ENCODE measurements at places on chromosomes 16 and 17.

DNA sequence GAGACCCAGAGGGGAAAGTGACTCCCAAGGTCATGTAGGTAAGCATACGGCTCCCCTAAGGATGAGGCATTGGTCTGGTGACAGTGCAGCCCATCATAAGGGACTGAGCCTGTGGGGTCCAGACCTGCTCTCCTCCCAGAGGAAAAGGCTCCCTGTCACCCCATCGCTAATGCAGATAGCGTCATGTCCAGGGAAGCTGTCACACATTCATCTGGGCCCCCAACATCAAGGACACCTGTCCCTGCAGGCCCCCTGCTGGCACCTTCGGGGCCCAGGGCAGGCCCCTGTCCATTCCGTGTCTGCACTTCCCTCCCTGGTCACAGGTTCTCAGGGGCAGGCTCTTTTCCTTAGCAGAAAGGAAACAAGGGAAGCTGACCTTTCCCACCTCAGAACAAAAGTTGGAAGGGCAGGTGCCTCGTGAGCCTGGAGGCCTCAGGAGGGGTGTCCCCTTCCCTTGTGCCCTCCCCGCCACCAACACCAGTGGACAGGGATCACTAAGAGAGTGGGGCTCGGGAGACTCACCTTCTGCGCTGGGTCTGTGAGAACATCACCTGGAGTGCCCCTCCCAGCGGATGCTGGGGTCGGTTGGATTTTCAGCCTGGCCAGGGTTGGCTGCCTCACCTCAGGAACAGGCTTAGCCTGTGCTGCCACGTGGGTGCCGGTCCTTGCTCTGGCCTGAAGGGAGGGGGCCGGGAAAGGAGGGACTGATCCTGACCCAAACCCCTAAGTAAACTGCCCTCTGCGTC lies 17.3 kb upstream of the LASP1NB start:
- DNase-seq, result no peak

GRCh38 chr17:30565073-30565935 lies 88.1 kb downstream of the GOSR1 start:
- no peak for DNase-seq

DNA sequence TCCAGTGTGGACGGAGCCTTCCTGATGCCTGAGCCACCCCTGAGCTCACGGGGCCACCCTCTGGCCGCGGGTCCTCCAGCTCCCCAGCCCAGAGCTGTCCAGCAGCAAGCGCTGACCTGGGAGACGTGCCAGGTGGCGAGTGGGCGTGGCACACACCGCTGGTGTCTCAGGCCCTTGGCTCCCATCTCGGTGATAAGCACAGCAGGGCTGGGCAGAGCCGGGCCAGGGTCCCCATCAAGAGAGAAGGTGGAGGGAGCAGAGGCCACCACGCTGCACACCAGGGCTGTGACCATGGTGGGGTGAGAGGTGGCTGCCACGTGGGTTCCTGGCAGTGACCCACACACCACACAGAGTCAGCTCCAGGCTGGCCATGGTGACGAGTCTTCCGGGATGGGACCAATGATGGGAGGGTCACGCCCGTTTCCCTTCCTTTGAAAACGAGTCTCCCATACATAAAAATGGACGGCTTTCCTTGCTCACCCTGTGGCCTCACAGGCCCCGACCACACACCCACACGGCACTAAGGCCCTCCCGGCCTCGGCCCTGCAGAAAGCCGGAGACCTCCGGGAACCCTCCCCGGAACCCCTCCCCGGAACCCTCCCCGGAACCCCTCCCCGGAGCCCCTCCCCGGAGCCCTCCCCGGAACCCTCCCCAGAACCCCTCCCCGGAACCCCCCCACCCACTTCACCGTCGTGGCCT lies 16.8 kb downstream of the UTS2R start:
- DNase-seq, result no peak

DNA sequence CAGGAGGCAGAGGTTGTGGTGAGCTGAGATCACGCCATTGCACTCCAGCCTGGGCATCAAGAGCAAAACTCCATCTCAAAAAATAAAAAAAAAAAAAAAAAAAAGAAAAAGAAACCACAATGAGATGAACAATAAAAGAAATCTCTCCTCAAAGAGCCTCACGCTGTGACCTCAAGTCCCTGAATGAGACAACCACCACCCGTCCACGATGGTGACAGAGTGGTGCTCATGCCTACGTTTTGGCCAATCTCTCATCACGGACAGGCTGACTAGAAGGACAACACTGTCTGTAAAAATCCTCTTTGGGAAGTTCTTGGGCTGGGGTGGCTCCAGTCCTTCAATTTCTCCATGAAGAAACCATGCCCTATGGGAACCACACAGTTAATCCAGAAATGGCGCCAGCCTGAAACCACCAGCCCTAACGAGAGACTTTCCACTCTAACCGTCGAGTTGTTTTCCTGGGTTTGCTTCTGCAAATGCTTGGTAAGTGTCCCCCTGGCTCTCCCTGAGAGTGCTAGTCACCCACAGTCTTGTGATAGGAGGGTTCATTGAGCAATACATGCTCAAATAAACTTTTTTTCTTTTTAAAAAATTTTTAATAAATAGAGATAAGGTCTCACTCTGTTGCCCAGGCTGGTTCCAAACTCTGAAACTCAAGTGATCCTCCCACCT lies 15.0 kb upstream of the PRSS27 start:
- no peak for DNase-seq

GRCh38 chr17:42243493-42243982 lies 32.7 kb downstream of the STAT5B start:
- no peak for DNase-seq

- no peak for DNase-seq
Observed at GRCh38 chr17:45117334-45117733, 15.0 kb downstream of the PLCD3 start.

DNA sequence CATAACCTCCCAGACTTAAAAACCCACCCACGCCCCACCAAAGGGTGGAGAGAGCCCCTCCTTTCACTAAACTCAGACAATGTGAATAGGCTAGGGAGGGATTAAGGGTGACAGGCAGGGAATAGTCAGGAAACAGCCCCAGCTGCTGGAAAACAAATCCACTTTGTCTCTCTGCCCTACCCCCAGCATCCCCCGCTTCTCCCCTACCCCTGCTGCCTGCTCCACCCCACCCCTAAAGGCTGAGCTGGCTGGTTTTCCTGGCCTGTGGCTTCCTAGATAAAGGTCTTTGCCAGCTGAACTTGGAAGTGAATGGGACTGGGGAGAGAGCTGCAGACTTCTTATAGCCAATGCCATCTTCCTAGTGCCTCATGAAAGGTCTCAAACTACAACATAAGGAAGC lies 15.0 kb downstream of the CAVIN1 start:
- DNase-seq, result peak; percentile 69

GRCh38 chr17:77881545-77881944 lies 77.0 kb upstream of the TNRC6C start:
- DNase-seq, result peak; percentile 80

DNA sequence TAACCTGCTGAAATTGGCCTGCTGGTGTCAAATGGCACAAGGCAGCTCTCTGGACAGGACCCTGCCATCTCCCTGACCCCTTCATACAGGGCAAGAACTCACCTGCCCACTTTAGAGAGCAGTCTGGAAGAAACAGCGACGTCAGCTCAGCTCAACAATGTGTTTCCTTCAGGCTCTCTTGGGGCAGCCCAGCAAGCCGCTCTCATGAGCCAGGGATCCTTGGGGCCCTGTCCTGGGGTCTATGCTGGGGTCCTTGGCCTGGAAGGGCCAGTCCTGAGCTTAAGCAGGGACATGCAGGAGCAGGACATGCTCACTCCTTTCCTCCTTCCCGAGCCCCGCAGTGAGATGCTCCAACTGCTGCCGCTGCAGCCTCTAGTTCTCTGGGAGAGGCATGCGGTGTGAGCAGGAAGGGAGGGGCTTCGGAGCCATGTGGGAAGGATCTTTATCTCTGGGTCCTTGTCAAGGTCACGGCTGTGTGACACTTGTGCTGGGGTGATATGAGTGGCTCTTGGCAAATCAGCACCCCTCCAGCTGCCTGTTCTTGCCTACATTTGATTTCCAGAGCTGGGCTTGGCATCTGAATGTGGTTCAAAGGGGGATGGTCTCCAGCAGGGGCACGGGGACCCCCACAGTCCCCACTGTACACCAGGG lies 3.4 kb downstream of the C1QTNF1 start:
- DNase-seq, result no peak

DNA sequence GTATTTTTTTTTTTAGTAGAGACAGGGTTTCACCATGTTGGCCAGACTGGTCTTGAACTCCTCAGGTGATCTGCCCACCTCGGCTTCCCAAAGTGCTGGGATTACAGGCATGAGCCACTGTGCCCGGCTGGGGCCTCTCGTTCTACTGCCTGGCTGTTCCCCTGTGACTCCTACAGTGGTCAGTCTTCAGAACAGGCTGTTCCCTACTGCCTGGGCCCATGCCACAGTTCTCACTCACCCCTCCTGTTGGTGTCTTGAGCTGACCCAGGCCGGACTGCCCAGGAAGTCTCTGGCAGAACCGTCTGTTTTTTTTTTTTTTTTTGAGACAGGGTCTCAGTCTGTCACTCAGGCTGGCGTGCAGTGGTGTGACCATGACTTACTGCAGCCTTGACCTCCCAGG lies 3.3 kb downstream of the CDK3 start:
- DNase-seq, result peak; percentile 7

GRCh38 chr16:74752258-74752657 lies 22.4 kb downstream of the FA2H start:
- DNase-seq, result no peak

GRCh38 chr17:1643293-1643998 lies 2.1 kb downstream of the SCARF1 start:
- no peak for DNase-seq

DNA sequence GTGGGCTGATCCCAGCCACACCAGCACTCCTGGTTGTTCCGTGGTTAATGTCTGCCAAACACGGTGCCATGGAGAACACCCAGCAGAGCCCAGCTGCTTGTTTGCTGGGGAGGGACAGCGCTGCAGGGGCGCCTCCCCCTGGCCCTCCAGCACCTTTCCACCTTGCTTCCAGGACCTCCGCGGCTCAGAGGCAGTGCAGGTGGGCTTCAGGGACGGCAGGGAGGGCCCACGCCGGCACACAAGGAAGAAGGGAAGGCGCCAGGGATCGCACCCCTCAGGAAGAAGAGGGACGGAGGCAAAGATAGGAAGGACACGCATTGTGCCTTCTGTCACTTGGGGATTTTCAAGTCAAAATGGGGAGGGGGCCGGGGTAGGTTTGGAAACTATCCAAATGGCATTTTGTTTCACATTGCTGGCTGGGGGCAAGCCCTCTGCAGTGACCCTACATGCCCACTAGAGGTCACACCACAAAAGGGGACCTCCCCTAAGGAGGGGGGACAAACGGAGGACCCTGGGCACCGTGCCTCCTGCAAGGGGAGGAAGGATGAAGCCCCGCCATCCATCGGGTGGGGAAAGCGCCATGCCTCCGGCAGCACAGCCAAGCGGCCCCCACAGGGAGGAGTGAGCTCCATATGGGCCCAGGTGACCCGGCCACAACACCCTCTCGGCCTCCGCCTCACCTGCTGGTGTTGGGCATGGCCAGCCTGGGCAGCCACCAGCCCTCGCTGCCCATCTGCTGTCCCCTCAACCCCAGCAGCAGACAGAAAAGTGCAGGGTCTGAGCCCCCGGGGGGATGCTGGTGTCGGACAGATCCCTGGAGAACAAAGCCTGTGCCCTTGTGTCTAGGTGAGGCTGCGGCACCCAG lies 7.5 kb upstream of the C16orf95 start:
- peak; percentile 24 for DNase-seq

DNA sequence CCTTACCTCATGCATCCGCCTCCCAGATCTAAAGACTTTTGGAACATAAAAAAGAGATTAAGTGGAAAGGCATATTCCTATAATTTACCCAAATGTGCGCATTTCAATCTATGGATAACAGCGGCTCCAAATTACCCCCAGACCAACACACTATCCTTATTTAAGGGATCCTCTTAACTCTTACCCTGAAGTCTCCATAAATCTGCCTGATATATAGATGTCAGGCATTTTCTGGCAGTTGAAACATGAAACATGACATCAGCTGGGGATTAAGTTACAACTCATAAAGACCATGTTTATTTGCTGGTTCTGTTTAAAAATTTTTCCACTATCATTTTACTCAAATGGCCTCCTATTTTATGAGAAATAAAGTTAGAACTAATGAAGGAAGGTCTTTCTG lies 478.5 kb upstream of the SALL1 start:
- no peak for DNase-seq

DNA sequence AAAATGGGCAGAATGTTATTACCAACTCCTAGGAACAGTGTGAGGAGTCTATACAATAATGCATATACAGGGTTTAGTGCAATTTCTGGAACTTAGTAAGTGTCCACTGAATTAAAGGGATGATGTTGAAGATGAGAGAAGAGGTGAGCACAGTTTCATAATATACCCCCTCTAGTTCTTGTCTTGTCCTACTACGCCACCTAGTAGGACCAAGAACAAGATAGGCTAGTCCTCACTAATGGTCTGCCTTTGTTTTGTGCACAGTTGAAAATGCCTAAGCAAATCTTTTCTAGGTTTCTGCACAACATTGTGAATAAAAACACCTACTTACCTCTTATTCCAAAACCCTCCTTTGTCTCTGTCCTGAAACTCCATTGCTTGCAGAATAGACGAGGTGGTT lies 670.2 kb downstream of the CDH8 start:
- DNase-seq, result no peak

DNA sequence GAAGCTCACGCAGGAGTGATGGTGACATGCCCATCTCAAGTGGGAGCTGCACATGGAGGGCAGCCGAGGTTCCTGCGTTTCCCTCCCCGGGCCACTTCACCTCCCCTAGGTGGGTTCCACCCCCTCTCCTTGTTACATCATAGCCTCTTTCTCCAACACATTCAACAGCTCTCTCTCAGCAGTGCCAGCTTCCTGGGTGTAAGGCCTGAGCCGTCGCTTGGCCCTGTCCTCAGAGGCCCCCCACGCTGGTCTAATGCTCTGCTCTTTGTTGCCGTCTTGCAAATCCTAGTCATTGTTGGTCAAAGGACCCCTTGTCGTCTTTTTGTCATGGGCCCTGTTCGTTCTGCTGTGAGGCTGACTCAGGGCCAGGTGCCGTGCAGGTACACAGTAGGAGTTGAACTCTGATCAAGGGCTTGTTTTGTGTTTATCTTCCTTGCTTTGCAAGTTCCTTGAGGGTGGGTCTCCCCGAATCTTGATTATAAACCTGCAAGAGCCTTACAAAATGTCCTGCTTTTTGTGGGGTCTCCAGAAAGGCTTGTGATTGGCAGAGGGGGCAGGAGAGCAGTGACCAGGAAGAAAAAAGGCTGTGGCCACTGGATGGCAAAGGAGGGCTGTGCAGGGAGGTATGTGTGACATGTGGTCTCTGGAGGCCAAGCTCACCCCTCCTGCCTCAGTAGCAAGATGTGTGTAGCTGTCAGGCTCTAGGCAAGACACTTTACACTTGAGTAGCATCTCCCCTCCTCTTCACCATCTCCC lies 136.6 kb downstream of the CCDC182 start:
- no peak for DNase-seq

DNA sequence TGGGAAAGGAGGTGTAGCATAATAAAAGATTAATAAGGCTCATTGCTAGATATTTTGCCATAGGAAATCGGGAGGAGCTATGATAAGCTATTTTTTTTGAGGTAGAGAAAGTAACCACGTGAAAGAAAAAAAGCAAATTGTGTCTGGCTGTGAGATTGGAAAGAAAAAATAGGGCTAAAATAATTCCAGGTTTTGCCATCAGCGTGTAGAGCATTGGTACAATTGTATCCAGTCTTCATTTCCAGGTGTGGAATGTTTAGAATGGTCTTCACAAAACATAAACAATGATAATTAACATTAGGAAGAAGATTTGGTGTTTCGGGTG lies 1.1 kb downstream of the TANC2 start:
- DNase-seq, result no peak
